Activated T-helper 1 cell treated with anti-CD3 and anti-CD28 coated beads, Interleukin-2, amount 50 U/mL, for 16 hours (primary cell): ENCODE measurements at places on chromosomes 1 and 21.

GRCh38 chr21:34133392-34133791 lies 60.0 kb downstream of the MRPS6 start:
- DNase-seq, result no peak

- DNase-seq, result no peak
Observed at GRCh38 chr1:165011991-165012531, 344.5 kb downstream of the LMX1A start.

GRCh38 chr1:202880062-202880461 lies 8.9 kb downstream of the RABIF start:
- no peak for DNase-seq

GRCh38 chr1:6957341-6957740 lies 172.1 kb downstream of the CAMTA1 start:
- no peak for DNase-seq

- DNase-seq, result no peak
Observed at GRCh38 chr1:21188235-21188634, 11.5 kb upstream of the EIF4G3 start.

DNA sequence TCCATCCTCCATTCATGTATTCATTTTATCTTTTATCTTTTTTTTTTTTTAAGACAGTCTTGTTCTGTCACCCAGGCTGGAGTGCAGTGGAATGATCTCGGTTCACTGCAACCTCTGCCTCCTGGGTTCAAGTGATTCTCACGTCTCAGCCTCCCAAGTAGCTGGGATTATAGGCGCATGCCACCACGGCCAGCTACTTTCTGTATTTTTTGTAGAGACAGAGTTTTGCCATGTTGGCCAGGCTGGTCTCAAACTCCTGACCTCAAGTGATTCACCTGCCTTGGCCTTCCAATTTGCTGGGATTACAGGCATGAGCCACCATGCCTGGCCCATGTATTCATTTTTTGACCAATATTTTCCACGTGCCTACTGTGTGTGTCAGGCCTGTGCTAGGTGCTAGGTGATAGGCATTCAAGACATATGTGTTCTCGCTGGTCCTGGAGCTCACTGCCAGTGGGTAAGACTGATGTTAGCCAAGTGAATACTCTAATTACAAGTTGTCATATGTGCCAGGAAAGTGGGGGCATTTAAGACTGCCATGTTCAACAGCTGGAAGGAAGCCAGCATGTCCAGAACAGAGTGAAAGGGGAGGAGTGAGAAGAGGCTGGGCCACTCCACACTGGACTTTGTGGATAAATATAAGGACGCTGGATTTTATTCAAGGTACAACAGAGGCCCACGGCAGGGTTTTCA lies 5.3 kb upstream of the CELSR2 start:
- no peak for DNase-seq

DNA sequence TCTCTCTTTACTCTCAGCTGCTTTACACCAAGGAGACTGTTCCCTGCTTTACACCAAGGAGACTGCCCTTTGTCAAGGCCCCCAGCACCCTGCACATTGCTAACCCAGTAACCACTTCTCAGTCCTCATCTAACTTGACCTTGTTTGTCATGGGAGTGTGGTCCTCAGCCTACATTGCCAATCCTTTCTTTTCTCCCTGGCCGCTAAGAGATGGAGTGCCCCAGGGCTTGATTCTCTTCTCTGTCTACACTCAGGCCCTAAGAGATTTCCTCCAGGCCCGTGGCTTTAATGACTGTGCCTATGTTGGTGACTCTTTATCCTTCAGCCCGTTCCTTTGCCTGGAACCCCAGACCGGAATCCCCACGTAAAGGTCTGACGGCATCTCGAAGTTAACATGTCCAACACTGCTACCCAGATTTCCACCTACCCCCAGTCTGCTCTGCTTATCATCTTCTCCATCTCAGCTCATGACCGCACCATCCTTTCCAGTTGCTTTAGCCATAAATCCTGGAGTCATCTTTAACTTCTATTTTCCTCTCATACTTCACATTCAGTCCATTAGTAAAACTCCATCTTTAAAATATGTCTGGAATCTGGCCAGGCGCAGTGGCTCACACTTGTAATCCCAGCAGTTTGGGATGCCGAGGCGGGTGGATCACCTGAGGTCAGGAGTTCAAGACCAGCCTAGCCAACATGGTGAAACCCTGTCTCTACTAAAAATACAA lies 9.5 kb upstream of the SEMA4A start:
- DNase-seq, result no peak
